Activated CD4-positive, alpha-beta T cell treated with anti-CD3 and anti-CD28 coated beads, Interleukin-2, Interleukin-6, amounts not matched to agents 100 ng/mL and 50 ng/mL, durations not matched to agents 16 hours and 8 hours (primary cell): ENCODE measurements at places on chromosomes 1 and 21.
A peak's percentile ranks its signal among the peaks of the same experiment; 100 is the strongest.

DNA sequence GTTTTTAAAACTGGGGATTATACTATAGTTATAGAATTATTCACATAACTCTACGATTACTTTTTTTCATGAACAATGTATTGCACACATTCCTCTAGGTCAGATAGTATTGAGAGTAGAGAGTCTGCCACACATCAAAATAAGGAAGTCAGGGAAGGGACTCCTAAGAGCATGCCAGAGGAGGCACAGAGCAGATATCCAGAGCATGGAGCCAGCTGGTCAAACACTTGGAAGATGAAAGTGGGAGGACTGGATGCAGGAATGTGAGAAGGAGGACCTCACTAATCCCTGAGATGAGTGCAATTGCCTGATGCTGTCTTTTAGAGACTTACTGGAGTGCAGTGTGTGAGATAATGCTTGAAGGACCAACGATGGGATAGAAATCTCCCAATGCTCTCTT, 9.6 kb upstream of the RFX5 start:
- no peak for DNase-seq

DNA sequence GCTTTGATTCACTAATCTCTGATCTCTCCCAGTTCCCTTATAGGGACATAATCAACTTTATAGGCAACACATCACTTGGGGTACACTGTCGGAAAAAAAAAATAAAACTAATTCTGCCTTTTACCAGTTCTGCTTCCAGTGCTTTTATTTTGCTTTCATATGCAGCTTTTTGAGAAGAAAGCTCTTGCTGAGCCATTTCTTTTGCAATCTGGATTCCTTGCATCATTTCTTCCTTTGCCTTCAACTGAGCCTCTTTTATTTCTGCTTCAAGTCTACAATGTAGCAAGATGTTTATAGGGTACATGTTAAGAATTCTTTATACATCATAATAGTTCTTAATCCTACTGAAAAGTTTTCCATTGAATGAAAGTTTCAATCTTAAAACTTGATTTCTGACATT, 30.6 kb downstream of the KIF14 start:
- no peak for DNase-seq

DNA sequence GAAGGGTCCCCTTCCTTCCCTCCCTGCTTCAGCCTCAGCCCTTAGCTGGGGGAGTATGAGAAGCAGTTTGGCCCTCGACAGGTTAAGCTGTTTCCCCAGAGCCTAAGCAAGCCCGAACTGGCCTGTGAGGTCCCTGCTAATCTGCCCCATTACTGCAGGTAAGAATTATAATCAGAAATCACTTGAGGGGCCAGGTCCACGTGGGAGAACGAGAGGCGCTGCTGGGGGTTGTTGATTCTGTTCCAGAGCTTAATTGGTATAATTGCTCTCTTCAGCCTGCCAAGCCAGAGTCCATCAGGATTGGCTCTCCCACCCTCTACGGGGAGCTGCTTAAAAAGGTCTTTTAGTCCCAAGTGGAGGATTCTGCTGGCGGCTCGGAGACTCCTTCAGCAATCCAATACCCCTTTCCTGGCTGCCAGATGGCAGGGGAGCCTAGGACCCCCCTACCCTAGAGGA, 70.8 kb downstream of the UBE2T start:
- DNase-seq = no peak

- DNase-seq = peak; percentile 81
Observed at GRCh38 chr1:183633676-183634343, 1.8 kb downstream of the ARPC5 start.

GRCh38 chr1:236545621-236546169, 21.9 kb downstream of the LGALS8 start:
- no peak for DNase-seq

GRCh38 chr1:109770331-109771095, 6.8 kb upstream of the EPS8L3 start:
- DNase-seq = no peak

GRCh38 chr1:32072622-32073298, at the start of gene TMEM39B:
Gene TMEM39B, plus strand, starts transcription at chr1:32072939. Its CDS starts 109 bp downstream, at chr1:32073048.
- DNase-seq = peak; percentile 96

DNA sequence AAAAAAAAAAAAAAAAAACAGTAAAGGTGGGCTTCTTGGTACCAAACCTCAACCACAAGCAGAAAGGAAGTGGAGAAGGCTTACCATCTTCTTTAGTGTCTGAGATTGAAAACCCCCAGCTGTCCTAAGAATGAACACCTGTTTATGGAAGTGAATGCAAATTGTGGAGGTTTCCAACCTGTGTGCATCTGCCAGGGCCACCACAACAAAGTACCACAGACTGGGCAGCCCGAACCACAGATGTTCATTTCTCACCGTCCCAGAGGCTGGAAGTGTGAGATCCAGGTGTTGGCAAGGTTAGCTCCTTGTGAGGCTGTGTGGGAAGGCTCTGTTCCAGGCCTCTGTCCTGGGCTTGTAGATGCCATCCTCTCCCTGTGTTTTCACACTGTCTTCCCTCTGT, 348.7 kb downstream of the SETD4 start:
- no peak for DNase-seq

DNA sequence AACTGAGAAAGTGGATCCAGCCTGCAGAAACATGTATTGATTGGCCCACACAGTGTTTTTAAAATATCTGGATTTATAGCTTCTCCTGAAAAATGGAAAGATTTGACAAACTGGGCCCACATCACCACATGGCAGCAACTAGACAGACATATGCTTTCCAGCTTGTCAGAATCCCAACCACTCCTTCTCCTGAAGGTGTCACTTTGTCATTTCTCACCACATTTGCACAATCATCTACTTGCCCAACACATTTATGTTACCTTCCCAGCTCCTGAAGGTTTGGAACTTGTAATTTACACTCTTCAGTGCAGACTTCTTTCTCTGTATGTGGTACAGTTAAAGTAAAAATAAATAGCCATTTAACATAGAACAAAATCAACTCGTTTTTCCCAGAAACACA, 126.1 kb upstream of the KIAA1614 start:
- no peak for DNase-seq

GRCh38 chr1:31694964-31695313, 8.9 kb downstream of the COL16A1 start:
- DNase-seq = no peak

GRCh38 chr1:19401535-19401889, 83.8 kb downstream of the CAPZB start:
- no peak for DNase-seq

DNA sequence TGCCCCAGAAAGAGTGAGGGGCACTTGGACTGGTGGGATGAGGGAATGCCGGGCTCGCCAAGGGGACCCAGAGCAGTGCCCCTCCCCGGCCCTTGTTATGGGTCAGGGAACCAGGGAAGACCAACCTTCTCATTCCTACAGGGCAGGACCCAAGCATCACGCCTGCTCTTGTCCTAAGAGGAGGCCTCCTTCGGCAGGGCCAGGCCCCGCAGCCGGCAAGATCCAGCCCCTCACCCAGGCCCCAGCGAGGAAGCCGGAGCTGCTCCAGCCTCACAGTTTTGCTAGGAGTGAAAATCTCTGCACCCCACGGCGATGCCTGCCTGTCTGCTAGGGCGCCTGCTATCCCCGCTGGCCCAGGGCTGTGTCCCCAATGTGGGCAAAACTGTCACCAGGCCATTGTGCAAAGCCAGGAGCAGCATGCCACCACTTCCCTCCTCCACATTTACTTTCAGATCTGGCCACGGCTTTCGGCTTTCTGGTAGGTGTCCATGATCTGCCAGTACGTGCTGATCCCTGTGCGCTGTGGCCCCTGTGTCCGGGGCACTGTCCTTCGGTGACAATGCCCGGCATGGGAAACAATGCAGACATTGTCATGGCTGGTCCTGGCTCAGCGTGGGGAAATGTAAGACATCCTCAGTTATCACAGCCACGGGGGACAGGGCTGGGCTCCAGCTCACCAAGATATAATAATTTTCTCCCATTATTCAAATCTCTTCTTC, 9.6 kb downstream of the ACTRT2 start:
- no peak for DNase-seq

- no peak for DNase-seq
Observed at GRCh38 chr1:97120806-97121205, 399.2 kb downstream of the PTBP2 start.

- DNase-seq = no peak
Observed at GRCh38 chr1:9691108-9691445, 39.5 kb downstream of the PIK3CD start.

DNA sequence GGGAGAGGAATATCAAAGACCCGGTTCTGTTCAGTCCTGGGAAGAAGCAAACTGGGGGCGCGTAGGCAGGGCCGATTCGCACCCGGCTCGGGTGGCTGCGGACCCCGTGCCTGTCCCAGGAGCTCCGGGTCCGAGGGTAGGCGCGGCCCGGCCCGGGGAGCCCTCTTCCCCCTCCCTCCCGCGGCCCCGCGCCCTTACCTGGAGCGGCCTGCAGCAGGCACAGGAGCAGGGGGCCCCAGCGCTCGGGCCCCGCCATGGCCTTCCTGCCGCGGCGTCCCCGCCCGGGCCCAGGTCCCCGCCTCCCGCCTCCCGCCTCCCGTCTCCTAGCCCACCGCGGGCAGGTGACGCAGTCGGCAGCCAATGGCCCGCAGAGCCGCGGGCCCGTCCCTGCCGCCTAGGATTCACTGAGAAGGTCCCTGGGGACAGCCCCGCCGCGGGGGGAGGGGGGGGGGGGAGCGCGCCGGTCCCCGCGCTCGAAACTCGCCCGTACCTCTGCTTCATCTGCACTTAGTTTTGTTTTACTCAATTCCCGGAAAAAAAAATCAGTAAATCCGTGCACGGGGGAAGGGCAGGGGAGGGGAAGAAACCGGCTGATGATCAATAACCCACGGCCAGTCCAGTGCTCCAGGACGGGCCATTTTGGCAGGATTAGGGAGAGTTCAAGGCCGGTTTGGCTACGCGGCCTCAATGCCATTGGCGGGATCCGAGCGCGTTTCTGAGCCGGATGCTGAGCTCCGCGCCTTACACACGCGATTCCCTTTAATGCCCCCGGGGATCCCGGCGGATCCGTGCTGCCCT, at the start of gene IFNLR1:
TSS of gene IFNLR1 (minus strand) at position 297 of the 798 bp plus-strand sequence. CDS start at position 256, 41 bp downstream.
- peak; percentile 72 for DNase-seq

DNA sequence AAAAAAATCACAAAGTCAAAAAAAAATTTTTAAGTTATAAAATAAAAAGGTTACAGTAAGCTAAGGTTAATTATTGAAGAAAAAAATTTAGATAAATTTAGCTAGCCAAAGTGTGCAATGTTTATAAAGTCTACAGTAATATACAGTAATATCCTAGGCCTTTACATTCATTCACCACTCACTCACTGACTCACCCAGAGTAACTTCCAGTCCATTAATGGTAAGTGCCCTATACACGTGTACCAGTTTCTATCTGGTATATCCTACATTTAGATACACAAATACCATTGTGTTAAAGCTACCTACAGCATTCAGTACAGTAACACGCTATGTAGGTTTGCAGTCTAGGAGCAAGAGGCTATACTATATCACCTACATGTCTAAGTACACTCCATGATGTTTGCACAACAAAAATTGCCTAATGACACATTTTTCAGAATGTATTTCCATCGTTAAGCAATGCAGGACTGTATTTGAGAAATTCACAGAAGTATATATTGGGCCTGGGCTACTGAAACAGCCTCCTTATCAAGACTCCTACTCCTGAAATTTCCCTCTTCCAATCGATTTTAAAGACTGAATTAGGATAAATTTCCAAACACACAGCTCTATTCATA, 155.1 kb downstream of the COP1 start:
- no peak for DNase-seq

- peak; percentile 30 for DNase-seq
Observed at GRCh38 chr21:41170442-41170841, 2.5 kb downstream of the BACE2 start.

DNA sequence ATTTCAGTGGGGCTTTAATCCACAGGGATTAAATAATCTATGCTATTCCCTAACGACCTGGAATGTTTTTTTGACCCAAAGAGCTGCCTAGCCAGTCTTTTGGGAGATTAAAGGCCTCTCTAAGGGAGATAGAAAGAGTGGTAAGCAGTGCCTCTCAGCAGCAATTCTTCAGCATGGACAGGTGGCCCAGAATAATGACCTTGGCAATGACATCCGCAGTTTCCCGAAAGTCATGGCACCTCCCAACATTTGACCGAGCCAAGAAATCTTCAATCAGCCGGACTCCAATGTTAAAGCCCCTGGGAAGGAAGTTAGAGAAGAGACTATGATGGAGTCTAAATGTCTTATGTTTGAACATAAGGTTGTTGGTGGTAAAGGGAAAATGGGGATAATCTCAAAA, 9.8 kb downstream of the TRAPPC3 start:
- DNase-seq = no peak

- peak; percentile 53 for DNase-seq
Observed at GRCh38 chr1:210342986-210343780, 14.5 kb downstream of the HHAT start.

DNA sequence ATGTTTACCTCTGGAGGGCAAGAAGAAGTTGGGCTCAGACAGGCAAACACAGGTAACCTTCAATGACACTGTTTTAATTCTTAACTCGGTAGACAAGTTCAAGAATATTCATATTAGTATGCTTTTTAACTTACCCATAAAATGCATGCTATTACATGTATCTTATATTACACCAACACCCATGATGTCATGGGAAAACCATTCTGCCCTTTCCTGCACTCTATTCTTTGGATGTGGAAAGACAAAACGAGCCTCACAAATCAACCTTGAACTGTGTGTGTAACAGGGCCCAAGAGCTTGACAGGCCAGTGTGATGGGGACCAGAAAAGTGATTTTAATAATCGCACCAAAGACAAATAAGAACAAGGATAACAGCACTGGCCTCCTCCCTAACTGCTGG, 22.6 kb upstream of the RAP1GAP start:
- no peak for DNase-seq

DNA sequence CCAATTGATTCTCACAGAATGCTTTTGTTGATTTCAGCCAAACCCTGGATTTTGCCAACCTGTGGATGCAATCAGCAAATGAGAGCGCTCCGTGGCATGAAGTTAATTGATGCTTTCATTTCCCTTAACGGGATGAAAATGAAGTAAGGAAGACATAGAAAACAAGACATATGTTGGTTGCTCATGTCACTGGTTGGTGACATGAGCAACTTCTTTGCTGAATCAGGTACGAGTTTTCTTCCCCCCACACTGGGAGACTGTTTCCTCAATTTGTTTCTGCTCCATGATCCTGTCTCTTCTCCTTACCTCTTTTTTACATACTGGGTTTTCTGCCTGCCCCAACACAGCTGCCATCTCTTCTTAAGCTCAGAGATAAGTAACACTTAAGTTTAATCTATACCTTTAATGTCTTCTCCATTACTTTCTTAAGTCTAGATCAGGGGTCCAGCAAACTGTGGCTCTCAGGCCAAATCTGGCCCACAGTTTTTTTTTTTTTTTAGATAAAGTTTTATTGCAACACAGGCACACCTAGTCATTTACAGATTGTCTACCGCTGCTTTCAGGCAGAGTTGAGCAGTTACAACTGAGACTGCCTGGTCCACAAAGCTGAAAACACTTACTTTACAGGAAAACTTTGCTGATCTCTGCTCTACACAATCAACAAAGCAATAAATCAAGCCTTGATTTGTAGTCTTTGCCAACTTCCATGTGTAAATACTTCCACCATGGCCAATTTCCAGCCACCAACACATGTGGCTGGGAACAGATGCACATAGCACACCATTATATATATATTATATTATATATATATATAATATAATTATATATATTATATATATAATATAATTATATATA, 13.3 kb downstream of the GPR157 start:
- DNase-seq = no peak
